ENCODE measurements at places on chromosomes 7 and 10.
A peak's percentile ranks its signal among the peaks of the same experiment; 100 is the strongest.

- no peak for DNase-seq
Measured at GRCh38 chr10:23284674-23285335, 59.8 kb downstream of the C10orf67 start.

DNA sequence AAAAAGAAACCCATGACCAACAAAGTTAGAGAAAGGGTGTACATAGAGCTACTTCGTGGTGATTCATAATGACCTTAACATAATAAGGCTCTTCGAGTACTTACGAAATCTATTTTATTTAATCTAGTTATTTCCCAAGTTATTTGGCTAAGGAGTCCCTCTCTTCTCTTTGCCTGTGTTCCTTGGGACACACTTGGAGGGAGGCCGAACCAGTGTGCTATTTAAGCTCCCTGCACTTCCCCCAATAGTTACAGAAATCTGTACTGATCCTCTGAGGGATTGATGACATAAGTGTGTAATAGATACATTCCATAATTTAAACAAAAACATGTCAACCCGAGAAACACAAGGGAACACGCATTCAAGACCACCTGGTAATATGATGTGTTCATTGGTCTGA, 351.1 kb downstream of the GATA3 start:
- DNase-seq, result no peak

- DNase-seq, result no peak
Measured at GRCh38 chr7:47739301-47739875, 157.5 kb upstream of the TNS3 start.

GRCh38 chr7:2213551-2214215, 19.1 kb downstream of the MAD1L1 start:
- no peak for DNase-seq

DNA sequence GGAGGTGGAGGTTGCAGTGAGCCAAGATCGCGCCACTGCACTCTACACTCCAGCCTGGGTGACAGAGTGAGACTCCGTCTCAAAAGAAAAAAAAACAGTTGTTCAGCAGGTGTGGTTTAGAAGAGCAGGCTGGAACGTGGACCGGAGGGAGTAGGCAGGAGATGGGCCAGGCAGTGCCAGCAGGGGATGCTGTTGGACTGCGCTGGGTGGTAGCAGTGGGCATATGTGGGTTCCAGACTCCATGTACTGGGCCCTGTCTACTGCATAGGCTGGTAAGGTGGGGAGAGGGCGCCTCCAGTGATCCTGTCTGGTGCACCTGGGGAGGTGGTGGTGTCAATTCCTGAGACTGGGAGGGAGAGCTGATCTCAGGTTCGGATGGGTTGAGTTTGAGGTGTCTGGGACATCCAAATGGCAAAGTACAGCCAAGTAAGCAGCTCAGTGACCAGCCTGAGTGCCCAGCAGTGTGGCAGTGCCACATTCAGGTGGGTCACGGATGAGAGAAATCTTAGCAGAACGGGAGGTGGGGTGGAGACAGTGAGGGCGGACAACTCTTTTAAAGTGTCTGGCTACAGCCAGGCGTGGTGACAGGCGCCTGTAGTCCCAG, 25.9 kb downstream of the SFXN4 start:
- peak; percentile 16 for DNase-seq

DNA sequence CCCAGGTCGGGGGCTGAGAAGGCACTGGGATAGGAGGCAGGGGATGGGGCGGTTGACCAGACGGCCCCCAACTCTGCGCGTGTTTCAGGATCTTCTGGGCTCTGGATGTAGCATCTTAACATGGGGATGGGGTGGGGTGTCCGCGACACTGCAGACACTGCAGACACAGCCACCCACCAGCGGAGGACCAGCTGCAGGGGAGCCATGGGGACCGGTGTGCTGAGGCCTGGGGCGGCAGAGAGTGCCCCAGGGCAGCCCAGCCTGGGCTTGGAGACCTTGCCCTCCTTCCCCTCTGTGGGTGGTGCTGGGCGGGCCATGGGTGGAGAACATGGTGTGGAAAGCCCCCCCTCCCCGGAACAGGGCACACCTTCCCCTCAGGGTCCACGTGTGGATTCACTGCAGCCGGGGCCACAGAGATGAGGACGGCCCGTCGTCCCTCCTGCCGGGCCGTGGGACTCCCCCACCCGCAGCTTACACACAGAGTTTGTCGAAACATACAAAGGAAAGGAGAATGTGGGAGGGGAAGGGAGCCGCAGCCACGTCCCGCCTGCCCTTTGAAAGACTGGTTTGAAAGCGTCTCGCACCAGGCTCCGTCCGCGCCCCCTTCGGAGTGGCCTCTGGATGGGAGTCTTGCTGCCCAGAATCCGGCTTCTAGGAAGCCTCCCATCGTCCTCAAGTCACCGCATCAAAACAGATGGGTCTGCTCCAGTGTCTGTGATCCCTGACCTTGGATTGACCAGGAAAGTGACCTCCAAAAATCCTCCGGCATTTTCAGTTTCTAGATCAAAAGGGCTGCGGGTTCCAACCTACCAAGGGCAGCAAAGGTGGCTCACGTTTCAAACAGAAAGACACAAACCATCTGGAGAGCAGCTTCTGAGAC, 91.5 kb upstream of the TCERG1L start:
- no peak for DNase-seq

GRCh38 chr10:86372119-86372783, 5.7 kb upstream of the GRID1 start:
- no peak for DNase-seq

GRCh38 chr10:99523251-99523773, 9.4 kb upstream of the NKX2-3 start:
- no peak for DNase-seq
